ENCODE measurements at places on chromosomes 1 and 21.
A peak's percentile ranks its signal among the peaks of the same experiment; 100 is the strongest.

- no peak for DNase-seq
These were observed 587.7 kb upstream of the BRINP3 start for GRCh38 chr1:191065346-191065745.

GRCh38 chr1:64093941-64094340 is 109.5 kb upstream of the UBE2U start:
- DNase-seq = no peak

DNA sequence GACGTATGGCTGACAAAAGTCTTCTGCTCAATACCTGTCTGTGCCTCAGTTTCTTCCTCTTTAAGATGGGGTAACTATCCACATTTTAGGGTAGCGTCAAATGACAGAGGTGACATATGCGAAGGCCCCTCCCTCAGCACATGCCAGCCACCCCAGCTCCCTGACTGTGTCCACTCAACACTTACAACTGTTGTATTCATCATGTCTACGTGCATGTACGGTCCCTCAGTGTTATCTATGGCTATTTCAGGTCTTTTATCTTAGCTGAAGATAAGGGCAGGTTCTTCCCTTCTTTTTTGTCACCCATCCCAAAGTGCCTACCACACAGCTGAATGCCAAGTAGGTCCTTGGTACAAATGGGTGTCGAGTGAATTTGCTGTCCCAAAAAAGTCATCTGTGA is 8.3 kb upstream of the C1orf198 start:
- no peak for DNase-seq

DNA sequence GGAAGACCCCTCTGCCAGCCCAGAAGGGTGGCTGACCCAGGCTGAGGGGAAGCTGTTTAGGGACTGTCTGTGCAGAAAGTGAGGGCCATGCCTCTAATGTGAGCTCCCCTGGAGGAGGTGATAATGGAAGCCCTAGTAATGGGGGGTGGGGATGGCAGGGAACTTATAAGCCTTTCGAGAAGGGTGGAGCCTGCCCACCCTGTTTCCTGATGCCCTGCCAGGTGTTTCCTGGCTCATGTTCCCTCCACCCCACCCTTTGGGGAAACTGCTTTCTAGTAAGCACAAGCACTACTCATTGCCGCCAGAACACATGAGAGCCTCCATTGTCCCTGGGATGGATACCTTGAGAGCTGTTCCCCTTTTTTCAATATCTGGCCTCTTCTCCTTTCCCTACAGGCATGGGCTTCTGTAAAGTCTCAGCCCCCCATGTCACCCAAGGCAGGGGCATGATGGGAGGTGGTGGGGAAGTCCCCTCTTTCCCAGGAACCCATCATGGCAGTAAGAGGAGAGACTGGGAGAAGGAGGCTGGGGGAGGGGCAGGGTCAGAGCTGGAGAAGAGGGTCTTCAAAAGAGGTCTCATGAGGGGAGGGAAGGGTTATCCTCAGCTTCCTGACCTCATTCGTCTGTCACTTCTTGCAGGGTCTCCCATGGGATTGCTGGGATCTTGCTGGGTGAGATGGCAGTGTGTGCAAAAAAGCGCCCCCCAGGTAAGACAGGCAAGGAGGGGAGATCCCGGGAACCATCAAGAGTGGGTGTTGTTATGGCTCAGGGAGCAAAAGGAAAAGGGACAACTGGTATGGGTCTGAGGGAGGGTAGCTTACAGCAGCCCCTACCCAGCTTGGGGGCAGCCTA is 2.4 kb downstream of the ATP8B2 start:
- DNase-seq = no peak

DNA sequence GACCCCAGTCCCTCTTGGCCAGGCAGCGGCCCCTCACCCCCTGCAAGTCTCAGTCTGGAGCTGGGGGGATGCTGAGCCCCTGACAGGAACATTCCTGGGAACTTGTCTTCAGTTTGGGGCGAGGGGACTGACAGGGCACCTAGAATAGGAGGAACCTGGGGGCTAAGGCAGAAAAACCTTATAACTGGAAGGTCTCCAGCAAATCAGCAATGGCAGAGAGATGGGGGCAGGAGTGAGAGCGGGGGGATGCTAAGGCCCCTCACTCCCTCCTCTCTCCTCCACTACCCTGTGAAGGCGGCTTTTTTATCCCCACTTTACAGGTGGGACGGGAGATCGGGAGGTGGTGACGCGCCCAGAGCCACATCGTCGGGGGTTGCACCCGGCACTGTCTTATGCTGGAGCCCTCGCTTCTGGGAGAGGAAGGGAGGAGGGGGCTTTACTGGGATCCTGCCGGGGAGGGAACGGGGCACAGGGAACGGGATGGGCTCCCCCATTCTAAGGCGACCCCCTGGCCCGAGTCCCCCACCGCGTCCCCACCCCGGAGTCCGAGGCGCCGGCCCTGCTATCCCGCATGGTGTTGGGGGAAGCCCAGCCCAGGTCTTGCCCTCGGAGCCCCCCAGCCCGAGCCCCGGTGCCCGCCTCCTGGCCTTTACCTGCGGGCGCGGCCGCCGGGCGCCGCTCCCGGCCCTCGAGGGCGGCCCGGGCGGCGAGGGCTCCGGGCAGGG is 456 bp downstream of the COL8A2 start:
- no peak for DNase-seq

GRCh38 chr1:24932284-24932683 is 2.2 kb upstream of the RUNX3 start:
- DNase-seq = peak; percentile 66

GRCh38 chr1:78493451-78493850 is 2.7 kb downstream of the PTGFR start:
- DNase-seq = no peak

DNA sequence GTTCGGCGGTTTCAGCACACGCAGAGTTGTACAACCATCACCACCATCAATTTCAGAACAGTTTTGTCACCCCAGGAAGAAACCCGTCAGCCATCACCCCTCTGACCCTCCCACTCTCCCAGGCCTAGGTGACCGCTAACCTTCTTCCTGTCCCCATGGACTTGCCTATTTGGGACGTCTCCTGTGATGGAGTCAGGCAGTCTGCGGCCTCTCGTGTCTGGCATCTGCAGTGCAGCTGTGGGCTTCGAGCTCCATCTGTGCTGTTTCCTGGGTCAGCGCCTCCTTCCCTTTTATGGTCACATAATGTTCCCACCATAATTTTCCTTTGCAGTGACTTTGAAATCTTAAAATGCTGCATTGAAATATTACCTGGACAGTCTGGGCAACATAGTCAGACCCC is 24.4 kb downstream of the SLC45A1 start:
- no peak for DNase-seq

DNA sequence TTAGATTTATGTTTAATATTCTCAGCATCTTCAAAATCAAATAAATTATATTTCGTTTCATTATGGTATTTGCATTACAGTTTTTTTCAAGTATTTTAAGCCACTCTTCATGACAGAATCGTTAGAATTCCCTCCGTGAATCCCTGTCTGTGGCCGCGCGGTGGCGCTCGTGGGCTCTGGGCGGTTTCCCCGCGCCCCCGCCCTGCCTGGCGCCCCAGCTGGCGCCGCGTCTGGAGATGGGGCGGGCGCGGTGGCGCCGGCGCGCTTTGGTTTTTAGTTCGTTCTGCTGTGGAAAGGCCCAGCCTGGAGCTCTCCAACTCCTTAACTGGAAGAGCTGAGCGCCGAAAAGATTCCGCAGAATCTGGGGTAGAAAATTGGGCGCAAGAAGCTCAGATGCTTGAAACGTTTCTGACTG is 25.7 kb downstream of the PRMT2 start:
- DNase-seq = peak; percentile 49

GRCh38 chr1:2133879-2134215 is 60.7 kb downstream of the FAAP20 start:
- peak; percentile 36 for DNase-seq

- DNase-seq = peak; percentile 35
These were observed 548 bp downstream of the KCNN3 start for GRCh38 chr1:154869351-154870114.

- DNase-seq = no peak
These were observed 34.7 kb upstream of the GPR25 start for GRCh38 chr1:200837931-200838571.

- no peak for DNase-seq
These were observed 214.5 kb upstream of the ZRANB2 start for GRCh38 chr1:71295350-71295749.

- DNase-seq = no peak
These were observed 23.2 kb downstream of the MCOLN2 start for GRCh38 chr1:84973498-84974334.

DNA sequence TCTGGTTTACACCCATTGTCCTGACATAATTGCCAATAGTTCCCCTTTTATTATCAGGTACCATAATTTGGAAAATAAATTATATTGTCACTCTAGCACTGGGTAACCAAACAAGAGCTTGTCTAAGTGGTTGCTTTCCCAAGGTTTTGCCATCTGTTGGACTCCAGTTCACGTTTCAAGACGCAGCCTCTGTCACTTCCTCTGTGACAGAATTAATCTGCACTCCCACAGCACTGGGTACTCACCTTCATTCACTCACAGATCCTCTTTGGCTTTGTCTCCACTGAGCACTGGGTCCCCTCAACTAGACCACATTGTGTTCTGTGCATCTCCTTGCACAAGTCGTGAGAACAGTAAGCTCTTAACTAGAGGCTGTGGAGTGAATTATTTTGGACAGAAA is 123.6 kb upstream of the JUN start:
- DNase-seq = no peak

DNA sequence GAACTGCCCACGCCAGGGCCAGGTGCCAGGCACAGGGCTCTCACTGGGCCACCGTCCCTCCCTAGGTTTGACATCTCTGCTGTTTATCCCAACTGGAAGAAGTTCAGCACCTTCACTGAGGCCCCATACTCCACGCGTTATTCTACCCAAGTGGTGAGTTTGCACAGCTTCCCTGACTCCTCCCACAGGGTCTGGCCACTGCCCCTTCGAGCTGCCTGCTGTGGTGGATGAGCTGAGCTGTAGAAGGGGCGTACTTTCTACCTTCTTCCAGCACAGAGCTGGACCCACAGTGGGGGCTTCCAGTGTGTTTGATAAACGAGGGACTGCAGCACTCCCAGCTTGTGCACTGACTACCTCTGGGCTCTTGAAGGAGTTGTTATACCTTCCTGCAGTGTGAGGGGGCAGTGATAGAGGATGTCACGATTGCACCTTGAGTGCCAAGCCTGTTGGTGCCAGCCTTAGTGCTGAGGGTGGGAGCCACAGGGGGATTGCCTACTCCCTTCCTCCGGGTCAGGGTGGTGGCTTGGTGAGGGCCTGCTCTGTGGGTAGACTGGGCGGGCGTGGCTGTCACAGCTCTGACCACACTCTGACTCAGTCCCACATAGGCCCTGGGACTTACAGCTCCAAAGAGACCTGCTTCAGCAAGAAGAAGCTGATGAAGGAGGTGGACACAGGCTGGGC is 5.9 kb upstream of the TTC22 start:
- no peak for DNase-seq

GRCh38 chr1:46523496-46524353 is 27.7 kb downstream of the KNCN start:
- DNase-seq = no peak

GRCh38 chr1:174676856-174677255 is 229.1 kb downstream of the GPR52 start:
- DNase-seq = no peak

GRCh38 chr1:111193712-111194480 is 6.5 kb downstream of the DENND2D start:
- no peak for DNase-seq

DNA sequence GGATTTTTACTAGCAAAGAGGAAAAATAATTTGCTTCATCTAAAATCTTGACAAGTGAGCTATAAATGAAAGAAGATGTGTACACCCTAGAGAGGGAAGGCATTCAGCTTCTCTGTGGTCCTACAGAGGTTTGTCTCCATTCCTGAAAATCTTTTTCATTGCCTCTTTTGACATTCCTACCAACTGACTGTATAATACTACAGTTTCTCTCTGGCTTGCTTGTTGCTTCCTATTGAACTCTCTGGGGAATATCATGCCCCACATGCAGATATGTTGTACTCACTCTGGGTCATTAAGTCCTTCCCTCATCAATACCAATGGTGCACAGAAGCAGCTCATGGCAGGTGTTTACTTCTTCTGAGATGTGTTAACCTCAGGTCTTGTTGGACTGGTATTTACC is 371.2 kb upstream of the PLXNA2 start:
- no peak for DNase-seq

GRCh38 chr21:44925378-44925755 is 4.7 kb upstream of the ITGB2 start:
- no peak for DNase-seq

DNA sequence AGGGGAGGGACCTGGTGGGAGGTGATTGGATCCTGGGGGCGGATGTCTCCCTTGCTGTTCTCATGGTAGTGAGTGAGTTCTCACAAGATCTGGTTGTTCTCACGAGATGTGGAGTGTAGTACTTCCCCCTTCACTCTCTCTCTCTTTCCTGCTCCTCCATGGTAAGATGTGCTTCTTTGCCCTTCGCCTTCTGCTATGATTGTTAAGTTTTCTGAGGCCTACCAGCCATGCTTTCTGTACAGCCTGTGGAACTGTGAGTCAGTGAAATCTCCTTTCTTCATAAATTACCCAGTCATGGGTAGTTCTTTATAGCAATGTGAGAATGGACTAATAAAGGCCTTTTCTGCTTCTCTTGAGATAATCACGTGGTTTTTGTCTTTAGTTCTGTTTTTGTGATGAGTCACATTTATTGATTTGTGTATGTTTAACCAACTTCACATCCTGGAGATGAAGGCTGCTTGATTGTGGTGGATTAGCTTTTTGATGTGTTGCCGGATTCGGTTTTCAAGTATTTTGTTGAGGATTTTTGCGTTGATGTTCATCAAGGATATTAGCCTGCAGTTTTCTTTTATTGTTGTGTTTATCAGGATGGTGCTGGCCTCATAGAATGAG is 45.5 kb downstream of the RABGAP1L start:
- no peak for DNase-seq

GRCh38 chr21:46135782-46136395 is 19.5 kb downstream of the FTCD start:
- no peak for DNase-seq

DNA sequence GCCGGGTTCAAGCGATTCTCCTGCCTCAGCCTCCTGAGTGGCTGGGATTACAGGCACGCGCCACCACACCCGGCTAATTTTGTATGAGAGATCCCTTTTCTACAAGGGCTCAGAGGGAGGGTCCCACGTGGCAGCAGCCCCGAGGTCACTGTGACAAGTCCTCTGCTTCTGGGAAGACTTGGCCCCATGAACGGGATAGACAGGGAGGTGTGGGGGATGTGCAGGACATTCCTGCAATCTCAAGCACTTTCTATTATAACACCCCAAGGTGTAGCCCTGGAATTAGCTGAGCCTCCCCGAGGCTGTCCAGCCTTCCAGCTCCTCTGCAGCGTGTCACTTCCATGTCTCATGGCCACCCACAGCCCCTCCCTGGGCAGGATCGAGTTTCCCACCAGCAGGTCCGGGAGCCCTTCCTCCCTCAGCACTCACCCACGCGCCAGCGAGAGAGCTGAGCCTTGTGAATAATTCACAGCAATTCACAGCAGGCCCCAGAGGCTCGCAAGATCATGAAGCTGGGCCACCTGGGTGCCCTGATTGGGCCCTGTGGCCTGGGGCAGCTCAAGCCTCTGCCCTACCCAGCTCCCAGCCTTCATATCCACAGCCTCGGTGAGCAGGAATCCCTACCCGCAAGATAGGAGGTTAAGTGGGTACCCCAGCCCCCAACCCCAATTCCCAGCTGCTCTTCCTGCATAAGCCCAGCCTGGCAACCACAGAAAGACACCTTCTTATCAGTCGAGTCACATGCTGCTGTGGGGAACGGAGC is 22.8 kb upstream of the RNU1-4 start:
- DNase-seq = no peak

Data from mucosa of descending colon (tissue), 3 donors.